ENCODE measurements at places on chromosomes 16 and 17.

DNA sequence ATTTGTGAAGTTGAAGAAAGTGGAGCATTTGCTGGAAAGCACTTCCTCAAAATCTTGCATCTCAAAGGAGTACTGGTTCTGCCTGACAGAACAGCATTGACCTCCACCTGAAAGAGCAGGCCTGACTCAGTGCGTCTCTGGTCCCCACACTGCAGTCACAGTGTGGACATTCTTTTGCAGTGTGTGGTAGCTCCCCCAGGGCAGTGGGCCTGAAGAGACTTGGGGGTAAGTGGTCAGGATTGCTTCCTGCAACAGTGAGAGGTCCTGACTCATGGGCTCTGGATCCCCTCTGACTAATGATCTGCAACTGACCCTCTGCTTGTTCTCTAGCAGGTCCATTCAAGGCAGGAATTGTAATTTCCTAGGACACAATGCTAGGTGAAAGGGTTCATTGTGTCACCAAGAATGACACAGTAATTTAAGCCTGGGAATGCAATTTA, 204.9 kb upstream of the KCNJ16 start:
- no peak for DNase-seq

DNA sequence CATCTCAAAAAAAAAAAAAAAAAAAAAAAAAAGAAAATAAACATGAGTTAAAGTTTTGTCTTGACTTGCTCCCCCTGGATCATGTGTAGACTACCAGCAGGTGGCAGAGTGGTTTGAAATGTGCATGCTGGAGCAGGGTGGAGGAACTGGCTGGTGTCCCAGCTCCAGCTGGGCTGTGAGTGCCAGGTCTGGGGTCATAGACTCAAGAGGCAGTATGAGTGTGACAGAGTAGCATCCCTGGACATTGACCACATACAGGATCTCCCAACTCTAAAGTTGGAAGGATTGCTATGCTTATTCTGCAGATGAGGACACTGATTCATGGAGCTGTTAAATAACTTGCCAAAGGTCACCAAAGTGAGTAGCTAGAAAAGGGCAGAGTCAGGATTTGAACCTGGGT, 198.0 kb upstream of the MPHOSPH6 start:
- DNase-seq = no peak

GRCh38 chr17:73731733-73732132, 87.5 kb upstream of the SDK2 start:
- no peak for DNase-seq

GRCh38 chr17:74192950-74193781, 10.3 kb upstream of the RPL38 start:
- no peak for DNase-seq

DNA sequence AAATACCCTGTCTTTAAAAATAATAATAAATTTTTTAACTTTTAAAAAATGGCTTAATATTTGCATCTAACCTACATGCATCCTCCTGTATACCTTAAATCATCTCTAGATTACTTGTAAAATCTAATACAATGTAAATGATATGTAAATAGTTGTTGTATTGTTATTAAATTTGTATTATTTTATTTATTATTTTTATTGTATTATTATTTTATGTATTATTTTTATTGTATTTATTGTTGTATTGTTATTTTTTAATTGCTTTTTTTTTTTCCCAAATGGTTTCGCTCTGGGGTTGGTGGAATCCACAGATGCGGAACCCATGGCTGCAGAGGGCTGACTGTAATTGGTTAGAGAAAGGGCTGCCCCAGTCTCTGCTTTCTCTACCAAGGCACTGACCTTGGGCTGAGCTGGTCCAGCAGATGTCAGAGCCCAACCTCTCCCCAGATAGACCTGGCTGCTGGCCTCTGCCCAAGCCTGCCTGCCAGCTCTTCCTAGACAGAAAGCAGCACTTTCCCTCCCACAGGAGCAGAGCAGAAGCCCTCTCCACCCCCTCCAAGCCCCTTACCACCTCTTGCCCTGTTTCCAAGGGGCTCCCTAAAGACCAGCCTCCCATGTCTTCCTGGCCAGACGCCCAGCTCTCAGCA, 183.8 kb downstream of the GSG1L start:
- no peak for DNase-seq

DNA sequence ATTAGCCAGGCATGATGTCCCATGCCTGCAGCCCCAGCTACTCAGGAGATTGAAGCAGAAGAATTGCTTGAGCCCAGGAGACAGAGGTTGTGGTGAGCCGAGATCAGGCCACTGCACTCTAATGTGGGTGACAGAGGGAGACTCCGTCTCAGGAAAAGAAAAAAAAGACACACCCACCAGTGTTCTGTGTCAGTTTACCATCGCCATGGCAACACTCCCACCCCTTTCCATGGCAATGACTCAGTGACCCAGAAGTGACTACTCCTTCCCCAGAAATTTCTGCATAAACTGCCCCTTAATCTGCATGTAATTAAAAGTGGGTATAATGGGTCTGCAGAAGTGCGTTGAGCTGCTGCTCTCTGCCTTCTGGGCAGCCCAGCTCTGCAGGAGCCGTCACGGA, 4.0 kb upstream of the ZC3H18 start:
- DNase-seq = no peak

GRCh38 chr17:45906237-45906636, 11.9 kb downstream of the MAPT start:
- DNase-seq = no peak

GRCh38 chr16:68737730-68738629, 888 bp downstream of the CDH1 start:
- no peak for DNase-seq

- DNase-seq = no peak
Observed at GRCh38 chr17:76865174-76865573, 3.0 kb upstream of the MGAT5B start.
